ENCODE measurements at places on chromosomes 13 and 19. TPM values are rescaled to one million over a fixed set of nuclear protein-coding genes. Genes with fewer than 3 reads are reported as not detected.

Gene FSD1
- 11.7 TPM for total RNA-seq

DNA sequence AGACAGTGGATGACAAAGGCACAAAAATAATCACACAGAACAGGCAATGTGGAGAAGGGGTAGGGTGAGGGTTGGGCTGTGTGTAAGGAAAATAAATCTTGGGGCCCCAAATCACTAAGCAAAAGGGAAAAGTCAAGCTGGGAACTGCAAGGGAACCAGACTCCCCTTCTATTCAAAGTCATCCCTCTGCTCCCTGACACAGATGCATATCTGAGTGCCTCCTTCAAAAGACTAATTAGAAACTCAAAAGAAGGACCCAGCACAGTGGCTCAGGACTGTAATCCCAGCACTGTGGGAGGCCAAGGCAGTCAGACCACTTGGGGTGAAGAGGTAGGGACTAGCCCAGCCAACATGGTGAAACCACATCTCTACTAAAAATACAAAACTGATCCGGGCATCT, 18.3 kb downstream of the ZNF611 start:
- DNase-seq: no peak

DNA sequence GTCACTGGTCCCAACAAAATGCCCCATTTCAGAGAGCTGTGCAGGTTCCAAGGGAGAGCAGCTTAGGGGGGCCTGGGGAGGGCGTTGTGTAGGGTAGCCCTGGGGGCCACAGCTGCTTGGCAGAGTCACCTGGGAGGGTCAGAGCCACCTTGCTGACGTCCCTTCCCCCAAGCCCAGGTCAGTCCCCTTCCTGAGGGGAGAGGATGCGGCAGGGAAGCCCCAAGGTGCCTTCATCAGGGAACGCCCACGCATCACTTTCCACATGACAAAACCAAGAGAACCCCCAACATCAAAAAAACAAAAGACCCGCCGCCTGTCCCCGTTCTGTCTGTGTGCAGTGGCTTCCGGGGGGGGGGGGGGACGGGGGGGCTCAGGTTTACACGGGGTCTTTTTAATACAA, 5.3 kb upstream of the UQCR11 start:
- no peak for DNase-seq

DNA sequence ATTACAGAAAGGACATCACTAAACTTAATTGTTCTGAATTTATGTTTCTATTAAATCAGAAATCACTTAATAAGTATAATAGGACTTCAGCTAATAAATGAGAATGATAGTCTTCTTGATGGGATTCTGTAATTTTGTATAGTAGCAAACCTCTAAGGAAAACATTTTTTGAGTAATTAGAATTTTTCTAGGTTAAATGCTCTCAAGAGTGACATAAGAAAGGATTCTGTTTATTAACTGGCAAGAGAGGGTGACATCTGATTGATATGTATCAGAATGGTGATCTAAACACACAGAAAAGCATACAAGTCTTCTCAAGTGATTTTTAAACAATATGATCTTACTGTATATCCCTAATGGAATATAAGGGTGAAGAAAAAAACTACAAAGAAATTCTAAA, 1597.7 kb upstream of the PRR20A start:
- DNase-seq: no peak

DNA sequence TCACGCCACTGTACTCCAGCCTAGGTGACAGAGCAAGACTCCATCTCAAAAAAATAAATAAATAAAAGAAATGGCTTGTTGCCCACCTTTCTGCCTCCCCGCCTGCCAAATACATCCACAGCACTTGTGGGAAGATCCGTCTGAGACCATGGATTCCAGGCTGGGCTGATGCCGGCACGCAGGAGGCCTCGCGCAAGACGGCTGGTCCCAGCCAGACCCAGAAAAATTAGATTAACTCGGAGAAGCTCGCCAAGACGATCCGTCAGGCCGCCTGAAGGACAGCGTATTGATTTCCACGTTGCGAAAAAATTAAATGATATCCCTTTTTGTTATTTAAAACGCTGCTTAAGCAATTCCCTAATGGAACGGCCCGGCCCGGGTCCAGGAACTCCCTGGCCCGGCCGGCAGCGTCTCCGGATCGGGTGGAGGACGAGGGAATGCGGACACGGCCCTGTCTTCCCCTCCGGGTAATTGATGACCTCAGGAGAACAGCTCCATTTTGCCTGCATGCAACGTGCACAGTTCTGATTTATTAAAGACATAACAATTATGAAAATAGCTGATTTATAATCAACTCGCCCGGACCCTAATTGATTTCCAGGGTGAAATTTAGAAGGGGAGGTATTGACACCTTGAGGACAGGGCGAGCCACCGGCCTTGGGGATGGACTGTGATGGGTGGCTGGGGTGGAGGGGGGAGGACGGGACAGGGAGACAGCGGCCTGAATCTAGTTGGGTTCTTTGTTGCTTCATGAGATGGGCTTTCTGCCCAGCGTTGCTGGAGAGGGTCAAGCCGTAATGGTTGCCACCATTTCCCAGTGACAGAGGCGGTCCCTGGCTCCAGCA, 52.1 kb downstream of the ZNRF4 start:
- no peak for DNase-seq

- peak; percentile 61 for DNase-seq
Observed at GRCh38 chr13:79455331-79455730, 25.6 kb upstream of the NDFIP2 start.

Gene SPRY2
- 43.9 TPM for total RNA-seq

GRCh38 chr19:45153339-45154063, 7.3 kb downstream of the NKPD1 start:
- DNase-seq: no peak

Measured in LHCN-M2 (cell line).